NCI-H526 (cell line): ENCODE measurements at places on chromosomes 1 and 21.

DNA sequence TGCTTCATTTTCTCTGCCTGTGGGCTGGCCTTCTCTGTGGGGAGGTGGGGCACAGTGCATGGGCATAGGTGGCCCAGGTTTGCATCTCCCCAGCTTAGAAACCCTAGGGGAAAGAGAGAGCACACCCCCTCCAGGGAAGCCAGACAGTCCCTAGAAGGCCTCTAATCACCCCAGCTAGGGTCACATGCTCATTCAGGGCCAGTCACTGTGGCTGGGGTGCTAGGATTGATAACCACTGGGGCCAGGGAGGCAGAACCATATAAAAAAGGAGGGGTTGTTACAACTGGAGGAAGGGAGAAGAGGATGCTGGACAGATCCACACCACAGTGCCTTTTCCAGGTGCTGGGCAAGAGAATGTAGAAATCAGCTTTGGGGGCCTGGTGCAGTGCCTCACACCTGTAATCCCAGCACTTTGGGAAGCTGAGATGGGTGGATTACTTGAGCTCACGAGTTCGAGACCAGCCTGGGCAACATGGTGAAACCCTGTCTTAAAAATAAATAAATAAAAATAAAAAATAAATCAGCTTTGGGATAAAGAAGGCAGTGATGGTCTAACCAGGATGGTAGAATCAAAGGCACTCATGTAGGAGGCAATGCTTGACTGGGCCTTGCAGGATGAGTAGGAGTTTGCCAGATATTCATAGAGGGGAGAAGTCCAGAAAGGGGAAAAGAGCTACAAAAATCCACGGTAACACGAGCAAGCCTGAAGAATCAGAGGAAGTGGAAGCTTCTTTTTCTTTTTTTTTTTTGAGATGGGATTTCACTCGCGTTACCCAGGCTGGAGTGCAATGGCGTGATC lies 19.5 kb downstream of the FBLIM1 start:
- no peak for DNase-seq

DNA sequence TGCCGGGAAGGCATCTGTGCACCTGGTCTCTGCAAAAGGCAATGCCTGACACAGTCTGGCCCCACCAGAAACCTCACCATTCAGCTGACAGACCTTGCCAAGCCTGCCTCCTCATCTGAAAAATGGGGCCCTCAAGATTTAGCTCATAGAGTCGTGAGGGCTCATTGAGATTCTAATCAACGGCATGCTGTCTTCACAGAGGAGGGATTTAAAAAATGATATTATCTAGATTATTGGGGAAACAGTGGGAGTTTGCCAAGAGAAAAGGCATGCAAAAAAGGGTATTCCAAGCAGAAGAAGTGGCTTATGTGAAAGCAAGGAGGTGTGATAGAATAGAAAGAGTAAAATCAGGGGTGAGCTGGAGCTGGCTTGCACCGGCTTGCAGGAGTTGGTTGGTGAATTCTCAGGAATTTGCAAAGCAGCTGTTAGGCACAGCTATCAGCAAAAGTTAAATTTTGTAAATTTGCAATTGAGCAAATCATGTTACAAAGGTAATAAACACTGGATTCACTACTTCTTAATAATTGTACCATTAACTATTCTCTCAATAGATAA lies 91.7 kb upstream of the WNT4 start:
- DNase-seq = no peak

DNA sequence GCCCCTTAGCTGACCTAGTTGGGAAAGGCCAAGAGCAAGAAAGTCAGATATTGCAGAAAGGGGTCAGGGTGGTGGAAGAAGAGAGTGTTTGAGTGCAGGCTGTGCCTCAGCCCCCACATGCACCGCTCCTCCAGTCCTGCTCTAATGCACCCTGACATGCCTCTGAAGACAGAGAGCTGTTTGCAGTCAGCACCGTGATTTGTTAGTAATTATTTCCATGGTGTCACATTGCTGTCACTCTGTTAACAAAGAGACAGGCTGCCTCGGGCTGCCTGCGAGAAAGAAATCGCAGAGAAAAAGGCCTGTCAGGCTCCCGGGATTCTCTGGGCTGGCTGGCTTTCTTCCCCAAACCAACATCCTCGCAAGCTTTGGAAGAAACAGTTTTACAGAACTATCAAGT lies 58.3 kb downstream of the ERI3 start:
- no peak for DNase-seq

- DNase-seq = no peak
These were observed 307.2 kb upstream of the CAMK1G start for GRCh38 chr1:209276321-209276720.

GRCh38 chr1:180288940-180289339 lies 58.9 kb downstream of the LHX4 start:
- DNase-seq = no peak

GRCh38 chr1:58067082-58067481 lies 479.4 kb downstream of the OMA1 start:
- DNase-seq = no peak

DNA sequence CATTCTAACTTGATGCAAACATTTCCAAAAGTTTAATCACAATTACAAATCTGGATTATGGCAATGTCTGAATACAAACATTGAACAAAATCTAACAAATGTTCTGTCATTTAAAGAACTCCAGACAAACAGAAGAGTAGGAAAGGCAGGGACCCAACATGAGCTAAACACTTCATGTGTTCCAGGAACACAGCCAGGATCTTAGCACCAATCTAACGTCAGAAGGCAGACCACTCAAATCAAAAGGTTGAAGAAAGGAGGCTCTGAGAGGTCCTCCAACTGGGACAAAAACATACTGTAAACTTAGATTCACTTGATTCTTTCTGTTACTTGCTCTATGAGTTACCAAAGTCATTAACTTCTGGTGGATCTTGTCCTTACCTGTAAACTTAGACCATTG lies 374.0 kb downstream of the NEGR1 start:
- DNase-seq = no peak

DNA sequence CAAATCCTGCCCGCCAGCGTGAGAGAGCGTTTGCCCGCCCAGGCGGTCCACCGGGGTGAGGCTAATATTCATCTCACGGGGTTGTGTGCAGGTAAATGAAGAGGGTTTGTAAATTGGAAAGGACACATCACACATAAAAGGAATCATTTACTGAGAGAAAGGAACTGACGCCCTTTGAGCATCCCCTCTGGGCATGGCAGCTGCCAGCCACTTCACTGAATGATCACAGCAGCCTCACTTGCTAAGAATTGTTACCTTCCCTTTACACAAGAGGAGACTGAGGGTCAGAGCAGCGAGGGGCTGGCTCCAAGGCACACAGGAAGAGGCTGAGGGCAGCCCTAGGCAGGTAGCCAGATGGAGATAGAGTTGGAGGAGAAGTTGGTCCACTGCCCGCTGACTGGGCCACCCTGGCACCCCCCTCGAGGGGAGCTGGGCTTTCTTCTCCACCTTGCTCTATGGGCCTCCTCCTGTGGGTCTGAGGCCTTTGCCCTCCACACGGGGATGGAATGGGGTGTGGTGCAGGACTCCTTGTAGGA lies 96.0 kb downstream of the FOXD2 start:
- no peak for DNase-seq
